Stimulated activated CD8-positive, alpha-beta memory T cell treated with anti-CD3 and anti-CD28 coated beads, Interleukin-15, amount 100 ng/mL, for 1 hour (primary cell): ENCODE measurements at places on chromosomes 13 and 19.

GRCh38 chr13:36297366-36298338 lies at the start of gene CCDC169:
CCDC169 (minus strand) TSS chr13:36297814; CDS start chr13:36297719, 95 bp downstream.
- DNase-seq = peak; percentile 23

DNA sequence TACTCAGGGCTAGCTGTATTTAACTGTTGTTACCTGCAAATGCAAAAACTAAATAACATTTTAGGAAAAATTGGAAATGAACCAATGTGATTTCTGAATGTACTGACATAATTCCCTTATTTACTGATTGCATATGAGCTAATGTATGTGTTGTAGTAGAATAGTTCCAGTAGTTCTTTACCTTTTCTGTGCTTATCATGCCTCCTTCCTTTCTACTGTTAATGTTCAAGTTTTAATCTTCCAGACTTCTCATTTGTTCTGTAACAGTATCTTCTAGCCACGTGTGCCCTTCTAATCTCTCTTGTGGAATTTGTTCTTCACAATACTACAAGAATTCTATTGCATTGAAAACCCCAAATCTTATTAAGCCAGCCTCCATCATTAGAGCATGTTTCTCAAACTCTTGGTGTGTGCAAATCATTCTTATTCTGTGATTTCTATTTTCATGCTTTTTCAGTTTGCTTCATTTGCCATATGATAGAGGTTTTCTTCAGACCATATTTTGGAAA lies 17.7 kb downstream of the LSM14A start:
- no peak for DNase-seq

DNA sequence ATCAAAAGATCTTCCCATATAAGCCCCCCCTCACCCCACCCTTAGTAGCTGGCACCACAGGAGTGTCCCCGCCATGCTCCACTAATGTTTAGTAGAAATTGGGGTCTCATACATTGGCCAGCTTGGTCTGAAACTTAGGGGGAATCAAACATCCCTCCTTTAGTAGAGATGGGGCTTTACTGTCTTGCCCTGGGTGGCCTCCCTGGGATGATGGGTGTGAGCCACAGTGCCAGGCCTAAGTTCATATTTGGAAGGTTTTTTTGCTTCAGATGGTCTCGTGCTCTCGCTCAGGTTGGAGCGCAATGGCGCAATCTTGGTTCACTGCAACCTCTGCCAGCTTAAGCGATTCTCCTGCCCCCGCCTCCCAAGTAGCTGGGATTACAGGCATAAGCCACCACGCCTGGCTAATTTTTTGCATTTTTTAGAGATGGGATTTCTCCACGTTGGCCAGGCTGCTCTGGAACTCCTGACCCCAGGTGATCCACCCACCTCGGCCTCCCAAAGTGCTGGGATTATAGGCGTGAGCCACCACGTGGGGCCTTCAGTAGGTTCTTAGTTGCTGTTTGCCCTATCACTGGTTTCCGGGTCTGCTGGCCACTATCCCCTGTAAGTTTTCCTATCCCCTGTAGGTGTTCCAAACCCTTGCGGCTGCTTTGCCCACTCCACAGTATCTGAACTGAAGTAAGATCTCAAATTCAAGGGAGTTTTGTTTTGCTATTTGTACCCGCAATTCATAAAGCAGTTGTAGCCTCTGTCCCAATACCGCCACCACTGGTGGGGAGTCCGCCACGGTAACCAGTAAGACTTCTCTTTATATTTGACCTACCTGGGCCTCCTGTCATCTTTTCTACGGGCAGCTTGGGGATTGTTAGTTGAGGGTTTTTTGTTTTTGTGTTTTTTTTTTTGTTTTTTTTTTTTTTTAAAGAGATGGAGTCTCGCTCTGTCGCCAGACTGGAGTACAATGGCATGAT lies 34.1 kb downstream of the NLRP12 start:
- DNase-seq = no peak

GRCh38 chr19:47427241-47428176 lies 8.2 kb upstream of the MEIS3 start:
- peak; percentile 51 for DNase-seq

DNA sequence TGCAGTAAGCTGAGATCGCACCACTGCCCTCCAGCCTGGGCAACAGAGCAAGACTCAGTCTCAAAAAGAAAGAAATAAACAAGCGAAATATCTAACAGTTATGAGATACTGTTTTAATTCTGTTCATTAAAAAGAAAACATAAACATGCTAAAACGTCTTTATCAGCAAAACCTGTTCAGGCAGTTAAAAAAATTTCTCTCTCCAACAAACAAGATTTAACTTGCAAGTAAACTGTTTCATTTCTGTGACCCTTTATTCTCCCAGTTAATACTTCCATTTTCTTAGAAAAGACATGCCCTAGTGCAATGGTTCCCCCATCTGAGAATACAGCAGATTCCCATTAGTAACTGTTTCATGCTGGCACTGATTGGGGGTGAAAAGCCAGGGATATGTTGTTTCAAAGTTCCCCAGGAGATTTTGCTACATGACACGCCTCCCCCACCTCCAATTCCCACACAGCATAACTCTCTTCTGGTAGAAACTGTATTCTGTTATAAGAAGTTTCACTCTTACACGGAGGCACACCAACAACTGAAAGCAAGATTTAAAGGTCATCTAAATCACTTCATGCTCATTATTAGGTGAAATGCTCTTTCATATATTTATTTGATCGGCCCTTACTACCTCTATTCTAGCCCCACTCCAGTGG lies 24.4 kb downstream of the ELF1 start:
- DNase-seq = no peak

GRCh38 chr19:48190288-48190884 lies 19.9 kb downstream of the ZSWIM9 start:
- peak; percentile 14 for DNase-seq

DNA sequence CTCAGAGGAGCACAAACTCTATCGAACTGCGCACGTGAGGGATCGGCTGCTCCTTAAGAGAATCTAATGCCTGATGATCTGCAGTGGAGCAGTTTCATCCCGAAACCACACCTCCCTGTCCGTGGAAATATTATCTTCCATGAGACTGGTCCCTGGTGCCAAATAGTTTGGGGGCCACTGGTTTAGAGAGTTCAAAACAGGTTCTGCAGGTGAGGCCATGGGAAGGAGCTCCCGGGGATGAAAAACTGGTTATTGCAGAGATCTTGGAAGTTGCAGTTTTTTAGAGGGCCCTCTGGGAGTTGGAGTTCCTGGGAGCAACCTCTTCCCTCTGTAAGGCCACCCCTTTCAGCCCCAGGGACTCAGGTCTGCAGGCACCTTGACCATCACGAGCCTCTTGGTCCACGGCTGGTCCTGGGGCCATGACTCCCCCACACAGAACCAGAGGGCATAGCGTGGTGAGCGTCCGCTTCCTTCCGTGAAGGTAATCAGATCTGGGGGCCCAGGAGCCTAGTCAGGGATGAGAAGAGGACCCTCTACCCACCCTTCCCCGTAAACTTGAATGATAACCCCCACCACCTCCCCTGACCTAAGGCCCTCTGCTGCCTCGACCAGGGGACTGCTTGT lies 5.2 kb downstream of the IRF3 start:
- DNase-seq = no peak

DNA sequence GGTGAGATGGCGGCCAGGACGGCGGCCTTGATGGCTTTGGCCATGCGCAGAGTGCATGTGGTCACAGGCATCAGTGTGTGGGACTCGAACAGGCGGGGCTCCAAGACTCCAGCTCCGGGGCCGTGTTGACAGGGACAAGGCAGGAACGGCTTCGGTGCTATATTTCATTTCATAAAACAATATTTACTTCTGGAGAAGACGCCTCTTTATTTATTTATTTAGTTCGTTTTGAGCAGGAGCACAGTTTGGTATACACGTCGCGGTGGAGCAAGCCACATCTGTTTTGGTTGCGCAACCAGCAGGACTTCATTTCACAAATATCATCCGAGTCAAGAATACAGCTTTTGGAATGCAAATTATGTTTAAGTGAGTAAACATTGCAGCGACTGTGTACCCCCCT lies 166.7 kb upstream of the TSHZ3 start:
- no peak for DNase-seq

DNA sequence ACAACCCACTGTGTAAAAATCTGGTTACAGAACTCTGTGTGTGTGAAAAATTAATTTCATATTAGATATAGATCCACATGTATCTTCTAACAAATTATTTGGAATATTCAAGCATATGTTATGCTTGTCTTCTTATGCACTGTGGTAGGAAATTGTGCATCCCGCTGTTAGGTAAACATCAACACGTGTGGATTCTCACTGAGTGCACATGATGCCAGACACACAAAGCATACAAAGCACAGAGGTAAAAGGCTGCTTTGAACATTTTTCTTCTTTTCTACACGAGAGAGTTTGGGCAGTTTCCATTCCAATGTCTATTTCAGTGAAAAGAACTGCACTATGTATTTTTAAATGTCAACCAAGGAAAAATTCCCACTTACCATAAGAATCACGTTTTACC lies 354.9 kb downstream of the PCDH9 start:
- no peak for DNase-seq

DNA sequence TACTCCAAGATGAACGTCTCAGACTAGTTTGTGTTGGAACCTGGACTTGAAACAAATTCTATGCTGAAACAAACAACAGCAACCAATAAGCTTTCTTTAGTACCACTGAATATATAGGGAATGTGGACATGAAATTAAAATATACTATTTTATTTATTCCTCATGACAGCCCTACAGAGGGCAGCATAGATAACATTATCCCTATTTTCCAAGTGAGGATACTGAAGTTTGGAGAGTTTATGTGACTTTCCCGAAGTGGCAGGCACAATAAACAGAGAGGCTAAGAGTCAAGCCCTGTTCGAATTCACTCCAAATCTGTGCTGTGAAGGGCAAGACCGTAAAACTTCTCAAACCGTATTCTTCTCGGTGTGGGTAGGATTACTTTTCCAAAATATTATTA lies 509.9 kb upstream of the GPC6 start:
- DNase-seq = no peak

DNA sequence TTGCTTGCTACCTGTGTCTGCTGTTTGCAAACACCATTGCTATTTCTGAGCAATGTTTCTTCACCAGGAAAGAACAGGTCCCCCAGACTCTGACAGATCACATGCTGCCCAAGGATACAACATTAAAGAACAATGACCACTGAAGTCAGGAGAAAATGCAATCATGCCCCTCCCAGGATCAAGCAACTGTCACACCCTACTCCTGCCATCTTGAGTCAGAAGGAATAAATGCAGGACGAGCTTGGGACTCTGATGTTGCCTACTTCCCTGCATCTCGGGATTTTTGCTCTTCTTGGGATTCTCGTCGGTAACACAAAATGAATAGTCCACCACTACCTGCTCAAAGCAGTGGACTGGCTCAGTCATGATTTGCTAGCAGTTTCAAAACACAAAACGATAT lies 490.6 kb downstream of the COG6 start:
- DNase-seq = no peak

DNA sequence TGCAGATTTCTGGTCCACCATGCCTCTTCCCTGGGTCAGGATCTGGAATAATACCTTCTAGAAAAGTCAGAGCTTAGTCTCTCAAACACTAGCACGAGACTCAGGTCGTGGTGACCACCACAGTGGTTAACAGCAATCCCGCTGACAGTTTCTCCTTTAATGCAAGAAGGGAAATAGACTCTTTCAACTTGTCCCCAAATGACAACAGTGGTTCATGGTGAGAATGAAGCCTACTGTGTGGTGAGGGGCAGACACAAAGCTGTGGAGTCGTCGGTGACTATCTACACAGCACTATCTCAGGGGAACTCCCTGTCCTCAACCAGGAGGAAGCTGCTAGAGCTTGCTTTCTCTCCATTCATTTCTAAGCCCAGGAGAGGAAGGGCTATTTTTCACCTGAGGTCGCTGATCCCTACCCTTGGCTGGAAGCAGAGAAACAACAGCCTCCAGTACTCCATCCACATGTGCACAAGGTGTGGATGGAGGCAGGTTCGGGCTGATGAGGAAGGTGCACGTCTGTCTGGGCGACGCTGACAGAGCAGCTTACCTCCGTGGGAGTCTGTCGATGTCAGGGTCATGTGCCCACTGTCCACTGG lies 72.4 kb downstream of the STK24 start:
- no peak for DNase-seq

DNA sequence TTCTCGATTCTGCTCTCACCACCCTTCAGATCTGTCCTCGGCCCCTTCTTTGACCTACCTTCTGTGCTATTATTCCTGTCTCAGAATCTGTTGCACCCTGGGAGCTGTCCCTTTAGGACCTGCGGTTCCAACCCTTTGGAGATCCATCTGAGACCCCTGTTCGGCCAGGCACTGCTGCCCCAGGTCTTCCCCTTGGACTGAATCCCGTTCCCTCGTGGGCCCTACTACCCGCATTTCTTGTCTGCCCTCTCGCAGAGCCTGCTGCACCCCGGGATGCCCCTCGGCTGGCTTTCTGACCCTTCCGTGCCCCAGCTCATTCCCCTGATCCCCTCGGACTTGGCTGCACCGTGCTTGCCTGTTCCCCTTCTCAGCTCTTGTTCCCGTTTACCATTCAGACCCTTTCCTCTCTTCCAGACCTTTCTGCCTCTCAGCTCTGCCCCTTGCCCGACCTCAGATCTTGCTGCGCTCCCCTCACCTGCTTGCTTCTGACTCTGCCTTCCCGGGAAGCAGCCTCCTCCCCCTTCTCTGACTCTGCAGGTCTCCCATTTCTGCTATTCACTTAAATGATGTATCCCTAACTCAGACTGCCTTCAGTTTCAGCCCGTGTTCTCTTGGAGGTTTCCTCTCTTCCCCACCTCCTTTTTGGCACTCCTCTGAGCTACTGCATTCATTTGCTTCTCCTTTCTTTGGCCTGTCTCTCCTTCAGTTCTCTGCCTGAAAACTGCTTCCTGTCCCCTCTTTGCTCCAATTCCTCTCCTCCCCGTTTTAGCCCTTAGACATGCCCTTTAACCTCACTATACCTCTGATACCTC lies 1.1 kb downstream of the ARHGAP35 start:
- no peak for DNase-seq

DNA sequence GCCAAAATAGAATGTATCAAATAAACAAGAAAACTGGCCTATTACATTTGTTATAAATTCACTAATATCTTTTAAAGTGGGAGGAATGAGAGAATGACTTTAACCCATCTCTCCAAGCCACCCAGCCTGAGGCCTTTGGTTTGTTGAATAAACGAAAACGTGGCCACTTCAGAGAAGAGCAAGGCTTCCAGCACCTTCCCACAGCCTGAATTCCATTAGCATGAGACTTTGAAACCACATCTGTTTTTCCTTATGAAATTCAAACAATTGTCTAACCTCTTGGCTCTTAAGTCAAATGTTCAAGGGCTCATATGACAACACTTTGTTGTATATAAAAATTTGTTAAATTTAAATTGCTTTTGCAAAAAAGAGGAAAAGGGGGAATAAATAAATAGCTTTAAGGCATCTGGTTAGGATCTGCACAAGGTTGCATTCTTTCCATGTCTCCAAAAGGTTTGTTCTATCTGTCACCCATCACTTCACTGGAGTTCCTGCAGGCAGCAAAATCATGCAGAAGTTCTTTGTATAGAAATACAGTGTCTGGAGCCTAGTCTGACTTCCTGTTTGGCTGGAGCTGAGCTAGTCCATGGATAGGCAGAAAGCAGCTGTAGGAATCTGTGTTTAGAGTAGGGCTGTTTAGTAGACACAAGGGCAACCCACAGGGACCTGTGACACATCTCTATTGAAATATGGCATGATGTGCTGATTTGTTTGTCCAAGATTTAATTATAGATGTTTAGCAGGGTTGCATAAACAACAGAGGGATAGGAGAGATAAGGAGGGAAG lies 502.3 kb downstream of the KCTD12 start:
- no peak for DNase-seq
